ENCODE measurements at places on chromosomes 1 and 21.

DNA sequence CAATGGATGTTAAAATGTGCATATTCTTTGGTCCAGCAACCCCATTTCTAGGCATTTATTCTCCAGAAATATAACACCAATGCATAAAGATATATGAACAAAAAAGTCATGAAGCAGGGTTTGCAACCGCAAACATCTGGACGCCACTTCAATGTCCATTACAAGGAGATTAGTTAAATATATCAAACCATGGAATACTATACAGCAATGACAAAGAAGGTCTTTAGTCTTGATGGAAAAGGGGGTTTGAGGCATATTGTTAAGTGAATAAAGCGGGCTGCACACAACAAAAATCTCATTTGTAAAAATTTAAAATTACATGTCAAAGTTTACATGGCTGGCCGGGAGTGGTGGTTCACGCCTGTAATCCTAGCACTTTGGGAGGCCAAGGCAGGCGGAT is 31.6 kb downstream of the RAP1GAP start:
- no peak for DNase-seq

DNA sequence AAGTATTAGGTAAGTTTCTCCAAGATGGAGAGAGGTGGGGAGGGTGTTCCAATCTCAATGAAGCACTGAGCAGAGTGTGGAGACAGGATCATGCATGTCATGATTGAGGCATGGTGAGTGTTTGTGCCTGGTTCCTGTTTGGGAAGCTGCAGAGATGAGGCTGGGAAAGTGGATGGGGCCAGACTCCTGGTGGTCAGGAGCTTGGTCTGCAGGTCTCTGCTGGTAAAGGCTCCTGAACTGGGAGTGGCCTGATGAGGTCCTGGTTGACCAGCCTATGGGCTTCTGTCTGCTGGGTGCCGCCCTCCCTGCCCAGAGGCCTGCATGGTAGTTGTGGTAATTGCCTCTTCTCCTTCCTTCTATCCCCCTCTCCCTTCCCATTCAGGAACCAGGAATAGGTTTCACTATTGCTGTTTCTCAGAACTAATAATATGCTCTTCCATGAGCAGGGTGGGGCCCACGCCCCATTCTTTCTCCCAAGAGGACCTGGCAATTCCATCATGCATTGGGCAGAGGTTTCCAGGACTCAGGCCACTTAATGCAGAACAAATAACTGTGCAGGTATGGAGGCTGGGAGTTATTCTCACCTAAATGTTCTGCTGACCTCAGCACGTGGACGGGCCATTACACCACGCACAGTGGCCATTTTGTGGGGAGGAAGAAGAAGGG is 24.5 kb downstream of the PROK1 start:
- DNase-seq, result no peak

GRCh38 chr1:58650141-58650540 is 49.7 kb downstream of the MYSM1 start:
- DNase-seq, result no peak

DNA sequence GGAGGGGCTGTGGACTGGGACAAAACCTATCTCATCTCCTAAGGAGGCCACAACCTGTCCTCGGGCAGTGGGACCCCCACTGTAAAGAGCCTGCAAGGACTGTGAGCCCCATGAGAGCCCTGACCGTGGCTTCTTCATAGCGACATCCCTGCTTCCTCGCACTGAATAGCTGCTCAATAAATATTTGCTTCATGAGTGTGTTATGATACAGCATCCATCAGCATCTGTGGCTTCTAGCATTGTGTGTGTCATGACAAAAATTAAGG is 40.5 kb upstream of the CSF3R start:
- no peak for DNase-seq

- DNase-seq, result peak; percentile 77
Measured at GRCh38 chr1:92482665-92483609, 3.8 kb downstream of the GFI1 start.

DNA sequence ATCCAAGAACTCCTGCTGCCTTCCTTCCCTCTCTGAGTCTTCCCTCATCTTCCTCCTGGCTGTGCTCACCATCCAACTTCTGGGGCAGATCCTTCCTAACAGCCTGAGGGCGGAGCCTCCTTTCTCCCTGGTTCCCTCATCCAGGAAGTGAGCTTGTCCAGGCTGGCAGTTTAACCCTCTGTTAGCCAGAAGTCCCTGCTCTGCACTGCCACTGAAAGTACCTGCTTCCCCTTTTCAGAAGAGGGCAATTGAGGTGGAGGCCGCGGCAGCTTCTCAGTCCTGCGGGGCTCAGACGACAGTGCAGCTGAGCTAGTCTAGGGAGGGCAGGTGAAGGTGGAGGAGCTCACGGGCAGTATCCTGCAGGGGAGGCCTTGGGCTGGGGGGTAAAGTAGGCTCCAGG is 149.1 kb downstream of the FCRL5 start:
- no peak for DNase-seq

- DNase-seq, result no peak
Measured at GRCh38 chr21:41632748-41633475, 125.0 kb upstream of the TMPRSS2 start.

DNA sequence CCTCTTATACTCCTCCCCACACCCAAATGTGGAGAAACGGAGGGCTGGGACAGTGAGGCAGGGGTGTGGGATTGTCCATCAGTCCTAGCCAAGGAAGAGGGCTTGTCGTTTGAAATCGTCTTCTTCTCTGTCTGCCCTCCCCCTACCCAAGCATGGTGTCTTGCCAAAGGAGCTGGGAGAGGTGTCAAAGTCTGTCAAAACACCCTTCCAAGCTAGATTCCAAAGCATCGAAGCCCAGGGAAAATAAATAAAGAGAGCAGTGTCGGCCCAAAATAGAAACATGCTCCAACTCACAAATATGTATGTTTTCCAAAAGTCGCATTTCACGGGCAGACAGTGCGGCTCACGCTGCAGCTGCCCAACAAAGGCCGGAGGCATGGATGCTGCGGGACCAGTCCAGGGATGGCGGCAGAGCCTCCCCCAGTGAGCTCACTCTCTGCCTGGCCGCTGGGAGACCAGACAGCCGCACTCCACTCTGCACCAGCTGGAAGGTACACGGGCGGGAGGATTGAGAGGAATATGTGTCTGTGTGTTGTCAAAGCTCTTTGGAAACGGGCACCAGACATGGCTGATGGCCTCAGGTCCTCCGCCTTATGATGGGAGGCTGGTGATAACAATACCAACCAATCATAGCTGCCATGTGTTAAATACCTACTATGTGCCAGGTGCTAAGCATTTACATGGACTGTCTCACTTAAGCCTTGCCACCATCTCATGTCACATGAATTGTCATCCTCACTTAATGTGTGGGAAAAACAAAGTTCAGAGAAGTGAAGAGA is 3.9 kb downstream of the DISP3 start:
- DNase-seq, result no peak

- DNase-seq, result no peak
Measured at GRCh38 chr1:38481871-38482826, 377.4 kb downstream of the RRAGC start.

DNA sequence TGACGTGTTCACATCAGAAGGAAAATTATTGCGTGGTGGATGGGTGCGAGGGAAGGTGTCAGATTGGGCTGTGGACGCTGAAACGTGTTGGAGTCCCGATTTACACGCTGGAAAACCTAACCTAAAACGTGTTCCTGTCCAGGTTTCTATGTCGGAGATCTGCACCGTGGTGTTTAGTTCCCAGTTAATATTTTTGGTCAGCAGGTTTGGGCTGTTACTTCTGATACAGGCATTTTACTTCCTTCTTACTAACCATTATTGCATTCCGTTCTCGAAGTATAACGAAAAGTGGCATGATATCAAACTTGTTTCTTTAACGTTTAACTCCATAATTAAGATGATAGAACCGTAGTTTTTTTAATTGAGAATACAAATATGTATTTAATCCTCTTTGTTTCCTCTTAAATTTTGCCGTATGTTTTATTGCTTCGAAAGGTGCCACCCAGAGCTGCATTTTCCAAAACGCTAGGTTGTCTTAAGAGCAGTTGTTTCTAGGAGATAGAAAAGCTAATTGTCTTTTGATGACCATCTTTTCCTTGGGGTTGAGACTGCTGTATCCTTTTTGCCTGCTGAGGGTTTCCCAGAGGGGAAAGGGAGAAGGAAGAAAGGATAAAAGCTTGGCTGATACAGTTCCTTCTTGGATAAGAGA is 1.3 kb downstream of the ADARB1 start:
- no peak for DNase-seq

- DNase-seq, result no peak
Measured at GRCh38 chr1:1809489-1809888, 31.2 kb upstream of the NADK start.

GRCh38 chr1:67752306-67752705 is 67.3 kb downstream of the GADD45A start:
- DNase-seq, result no peak

- DNase-seq, result no peak
Measured at GRCh38 chr1:70498666-70499065, 87.6 kb downstream of the CTH start.

- DNase-seq, result no peak
Measured at GRCh38 chr1:152165286-152166077, 6.5 kb upstream of the RPTN start.

DNA sequence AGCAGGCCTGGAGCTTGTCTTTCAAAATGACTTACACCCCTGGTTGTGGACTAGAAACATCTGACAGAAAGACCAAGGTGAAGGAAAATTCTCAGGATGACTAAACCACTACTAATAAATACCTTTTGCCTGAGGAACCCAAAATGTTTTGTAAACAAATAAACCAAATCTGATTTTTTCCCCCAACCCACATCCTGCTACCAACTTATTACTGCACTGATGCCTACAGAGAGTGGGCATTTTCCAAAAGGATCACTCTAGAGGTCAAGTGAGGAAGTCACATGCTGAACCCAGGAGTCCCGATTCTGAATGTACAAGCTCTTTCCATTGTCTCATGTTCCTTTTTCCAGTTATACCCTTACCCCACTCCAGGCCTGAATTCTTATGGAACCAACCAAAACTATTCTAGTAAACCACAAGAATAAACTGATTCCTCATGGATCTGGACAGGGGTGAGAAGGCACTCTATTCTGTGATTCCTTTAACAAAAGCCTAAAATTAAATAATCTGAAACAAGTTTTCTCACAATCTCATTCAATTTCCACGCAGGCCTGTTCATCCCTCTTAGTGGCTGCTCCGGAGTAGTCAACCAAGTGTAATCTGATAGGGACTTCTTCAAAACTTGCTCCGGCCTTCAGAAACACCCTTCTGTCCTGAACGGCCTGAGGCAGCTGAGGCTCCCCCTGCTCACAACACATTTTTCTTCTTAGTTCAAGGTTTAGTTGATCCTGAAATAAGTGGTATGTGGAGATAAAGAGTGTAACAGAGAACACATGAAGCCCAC is 1.4 kb downstream of the PI4KB start:
- DNase-seq, result no peak

GRCh38 chr1:1862905-1863547 is 27.9 kb downstream of the GNB1 start:
- no peak for DNase-seq

GRCh38 chr1:30732277-30732996 is 9.1 kb upstream of the MATN1 start:
- no peak for DNase-seq

DNA sequence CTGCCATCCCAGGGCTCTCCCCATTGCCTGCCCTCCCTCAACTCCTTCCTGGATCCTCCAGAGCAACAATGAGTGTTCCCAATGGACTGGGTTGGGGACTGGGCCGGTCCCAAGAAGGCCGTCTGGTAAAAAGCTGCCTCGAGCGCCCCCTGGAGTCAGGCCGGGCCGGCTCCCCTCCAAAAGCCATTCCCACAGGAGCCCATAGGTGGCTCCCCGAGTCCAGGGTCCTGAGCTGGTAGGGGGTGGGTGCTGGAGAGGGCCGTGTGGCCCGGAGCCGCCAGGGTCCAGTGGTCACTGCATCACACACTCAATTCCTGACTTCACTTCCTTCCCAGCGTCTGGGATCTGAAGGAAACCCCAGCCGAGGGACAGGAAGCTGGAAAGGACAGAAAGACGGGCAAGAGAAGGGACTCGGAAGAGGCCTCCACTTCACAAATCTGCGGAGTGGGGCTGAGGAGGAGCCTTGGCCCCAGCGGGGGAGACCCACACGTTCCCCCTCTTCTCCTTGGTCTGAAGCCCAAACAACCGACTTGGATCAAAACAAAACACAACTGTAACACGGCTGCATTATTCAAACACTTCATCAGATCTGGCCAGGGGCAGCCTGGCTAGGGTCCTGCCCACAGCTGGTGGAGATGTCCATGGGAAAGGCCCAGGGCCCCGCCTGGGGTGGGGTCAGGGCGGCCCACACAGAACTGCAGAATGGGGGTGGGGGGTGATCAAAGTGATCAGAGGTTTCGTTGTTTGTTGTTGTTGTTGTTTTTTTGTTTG is 10.9 kb upstream of the ALDH4A1 start:
- DNase-seq, result peak; percentile 70

DNA sequence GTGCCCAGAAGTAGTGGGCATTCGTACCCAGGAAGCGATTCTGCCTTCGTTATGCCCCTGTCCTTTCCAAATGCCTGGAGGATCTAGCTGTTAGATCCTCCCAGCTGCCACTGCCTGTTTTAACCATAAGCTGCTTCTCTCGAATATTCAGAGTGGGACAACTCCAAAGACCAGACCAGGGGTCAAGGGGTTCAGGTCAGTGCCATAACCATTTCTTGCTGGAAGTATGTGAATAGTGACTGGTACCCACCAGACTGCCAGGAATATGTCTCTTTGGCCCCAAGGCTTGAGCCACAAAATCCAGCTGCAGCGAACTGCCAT is 914 bp upstream of the MTF1 start:
- no peak for DNase-seq

DNA sequence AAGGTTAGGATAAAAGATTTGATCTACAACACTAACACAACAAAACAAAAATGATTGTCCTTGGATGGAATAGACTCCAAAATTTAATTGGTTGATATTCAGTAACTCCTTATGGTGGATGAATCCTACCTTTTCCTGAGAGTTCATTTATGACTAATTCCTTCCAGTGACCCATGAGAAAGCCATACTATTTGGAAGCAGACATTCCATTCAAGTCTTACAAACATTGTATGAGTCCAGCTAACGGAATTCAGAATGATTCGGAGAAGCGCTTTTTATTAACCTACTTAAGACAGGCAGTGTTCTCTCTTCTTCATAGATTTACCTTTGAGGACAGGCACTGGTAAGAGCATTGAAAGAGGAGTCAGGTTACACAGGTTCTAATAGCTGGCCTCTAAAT is 155.6 kb upstream of the ZNF648 start:
- DNase-seq, result no peak

DNA sequence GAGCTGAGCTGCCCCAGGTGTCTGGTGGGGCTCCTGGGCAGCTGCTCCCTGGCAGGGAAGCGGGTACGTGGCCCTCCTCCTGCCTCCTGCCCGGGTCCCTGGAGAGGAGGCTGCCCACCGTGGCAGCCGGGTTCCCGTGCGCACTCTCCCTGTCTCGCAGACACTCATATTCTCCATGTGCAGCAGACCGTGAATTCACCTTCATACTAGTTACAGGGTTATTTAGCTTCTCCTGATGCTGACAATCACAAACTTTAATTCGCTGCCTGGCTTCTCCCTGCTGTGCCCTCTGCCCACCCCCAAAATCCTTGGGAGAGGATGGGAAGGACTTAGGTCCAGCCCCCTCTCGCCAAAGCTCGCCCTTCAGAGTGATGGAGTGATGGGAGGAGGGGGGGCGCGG is 95.3 kb downstream of the CASZ1 start:
- no peak for DNase-seq
